ENCODE measurements at places on chromosomes 13 and 19.

GRCh38 chr13:20230913-20231838, 943 bp downstream of the GJB6 start:
- DNase-seq = no peak

DNA sequence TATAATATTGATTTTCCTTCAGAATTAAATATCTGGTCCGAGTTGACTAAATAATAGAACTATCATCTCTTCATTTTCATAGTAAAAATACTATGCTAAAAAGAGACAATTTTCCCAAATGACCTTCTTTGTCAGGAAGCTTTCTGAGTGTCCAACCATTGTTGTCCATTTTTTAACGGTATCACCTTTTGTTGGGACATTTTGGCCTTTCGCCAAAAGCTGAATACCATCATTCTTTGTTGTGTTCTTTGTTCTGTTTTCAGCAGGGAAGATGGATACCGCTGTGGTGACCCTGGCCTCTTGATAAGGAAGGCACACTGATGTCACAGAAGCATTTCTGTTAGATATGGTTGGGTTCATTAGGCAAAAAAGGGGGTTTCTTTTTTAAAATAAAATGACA, 654.4 kb upstream of the GPC6 start:
- DNase-seq = no peak

GRCh38 chr19:47272448-47273312, 2.0 kb upstream of the INAFM1 start:
- no peak for DNase-seq

GRCh38 chr13:27334774-27335435, 64.3 kb downstream of the RASL11A start:
- DNase-seq = no peak

- no peak for DNase-seq
Observed at GRCh38 chr19:18135712-18136584, 17.0 kb upstream of the PIK3R2 start.

DNA sequence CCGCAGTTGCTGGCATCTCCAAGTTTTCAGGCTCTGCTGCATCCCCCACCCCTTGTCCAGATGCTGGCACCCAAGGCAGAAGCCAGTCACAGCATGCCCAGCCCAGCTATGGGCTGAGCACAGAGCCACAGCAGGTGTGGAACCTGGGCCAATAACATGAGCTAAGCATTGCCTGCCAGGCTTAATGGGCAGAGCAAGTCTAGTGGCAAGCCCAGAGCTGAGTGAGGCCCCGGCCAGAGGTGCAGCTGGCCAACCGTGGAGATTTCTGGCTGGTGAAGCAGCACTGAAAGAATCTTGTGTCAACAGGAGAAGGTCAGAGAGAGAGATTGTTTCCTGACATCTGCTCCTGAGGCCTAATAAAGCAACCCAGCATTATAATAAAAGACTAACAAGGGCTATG, 111.0 kb downstream of the B3GLCT start:
- DNase-seq = no peak

DNA sequence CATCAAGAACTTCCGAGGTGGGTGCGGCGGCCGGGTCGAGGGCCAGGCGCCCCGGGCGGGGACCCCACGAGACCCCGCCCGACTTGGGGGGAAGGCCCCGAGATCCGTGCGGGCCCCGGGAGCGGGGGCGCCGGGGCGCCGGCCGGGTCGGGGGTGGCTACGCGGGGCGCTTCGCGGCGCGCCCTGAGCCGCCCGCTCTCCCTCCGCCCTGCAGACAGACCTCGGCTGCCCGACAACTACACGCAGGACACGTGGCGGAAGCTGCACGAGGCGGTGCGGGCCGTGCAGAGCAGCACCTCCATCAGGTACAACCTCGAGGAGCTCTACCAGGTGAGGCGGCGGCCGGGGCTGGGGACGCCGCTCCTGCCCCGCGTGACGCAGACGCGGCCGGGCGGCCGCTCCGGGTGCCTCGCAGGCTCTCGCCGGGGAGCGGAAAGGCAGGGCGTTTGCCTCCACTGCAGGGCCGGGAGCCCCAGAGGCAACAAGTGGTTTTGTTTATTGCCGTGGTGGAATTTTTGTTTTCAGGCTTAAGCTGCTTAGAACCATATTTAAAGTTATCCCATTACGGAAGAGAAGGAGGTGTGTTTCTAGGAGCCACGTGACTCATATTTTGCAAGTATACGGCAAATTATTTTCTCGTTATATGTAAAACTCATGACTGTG, 477 bp downstream of the CUL4A start:
- DNase-seq = peak; percentile 46

- no peak for DNase-seq
Observed at GRCh38 chr19:29324717-29325116, 111.8 kb upstream of the UQCRFS1 start.

DNA sequence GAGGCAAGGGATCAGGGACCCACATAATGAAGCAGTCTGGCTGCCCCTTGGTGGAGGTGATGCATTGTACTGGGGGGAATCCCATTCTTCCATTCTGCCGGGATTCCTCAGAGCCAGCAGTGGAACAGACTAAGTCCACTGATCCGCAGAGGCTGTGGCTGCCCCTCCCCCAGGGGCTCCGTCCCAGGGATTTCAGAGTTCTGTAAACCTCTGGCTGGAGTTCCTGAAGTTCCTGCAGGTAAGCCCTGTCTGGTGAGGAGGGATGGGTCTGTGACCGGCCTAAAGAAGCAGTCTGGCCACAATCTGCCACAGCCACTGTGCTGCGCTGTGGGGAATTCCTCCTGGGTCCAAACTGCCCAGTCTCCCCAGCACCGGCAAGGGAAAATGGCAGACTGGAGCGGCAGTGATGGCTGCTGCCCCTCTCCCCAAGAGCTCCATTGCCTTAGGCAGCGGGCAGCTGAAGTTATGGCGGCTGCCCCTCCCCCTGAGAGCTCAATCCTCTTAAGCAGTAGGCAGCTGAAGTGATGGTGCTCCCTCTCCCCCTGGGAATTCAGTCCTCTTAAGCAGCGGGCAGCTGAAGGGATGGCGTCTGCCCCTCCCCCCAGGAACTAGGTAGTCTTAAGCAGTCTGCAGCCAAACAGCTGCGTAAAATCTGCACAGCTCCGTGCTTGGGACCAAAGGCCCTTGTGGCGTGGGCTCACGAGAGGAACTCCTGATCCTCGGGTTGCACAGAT, 155.7 kb downstream of the PCDH17 start:
- DNase-seq = no peak

DNA sequence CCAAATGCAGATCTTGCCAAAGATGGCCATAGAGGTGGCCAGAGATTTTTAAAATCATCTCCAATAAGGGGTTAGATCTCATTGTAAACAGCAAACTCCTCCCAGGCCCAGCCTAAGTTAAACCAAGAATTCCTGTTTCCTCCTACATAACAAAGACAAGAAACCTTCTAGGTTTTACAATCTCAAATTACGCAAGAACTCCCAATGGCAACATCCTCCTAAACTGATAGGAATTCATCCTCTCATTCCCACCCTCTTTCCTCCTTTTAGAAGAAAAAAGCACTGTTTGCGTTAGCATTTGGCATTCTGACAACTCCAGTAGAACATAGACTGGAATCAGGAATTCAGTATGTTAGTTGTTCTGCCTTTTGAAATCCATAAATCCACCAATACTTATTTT, 14.6 kb downstream of the PROSER1 start:
- DNase-seq = no peak

- DNase-seq = no peak
Observed at GRCh38 chr19:8517551-8518442, 3.8 kb upstream of the ZNF414 start.

GRCh38 chr19:16442386-16443276, 29.1 kb downstream of the EPS15L1 start:
- DNase-seq = no peak

DNA sequence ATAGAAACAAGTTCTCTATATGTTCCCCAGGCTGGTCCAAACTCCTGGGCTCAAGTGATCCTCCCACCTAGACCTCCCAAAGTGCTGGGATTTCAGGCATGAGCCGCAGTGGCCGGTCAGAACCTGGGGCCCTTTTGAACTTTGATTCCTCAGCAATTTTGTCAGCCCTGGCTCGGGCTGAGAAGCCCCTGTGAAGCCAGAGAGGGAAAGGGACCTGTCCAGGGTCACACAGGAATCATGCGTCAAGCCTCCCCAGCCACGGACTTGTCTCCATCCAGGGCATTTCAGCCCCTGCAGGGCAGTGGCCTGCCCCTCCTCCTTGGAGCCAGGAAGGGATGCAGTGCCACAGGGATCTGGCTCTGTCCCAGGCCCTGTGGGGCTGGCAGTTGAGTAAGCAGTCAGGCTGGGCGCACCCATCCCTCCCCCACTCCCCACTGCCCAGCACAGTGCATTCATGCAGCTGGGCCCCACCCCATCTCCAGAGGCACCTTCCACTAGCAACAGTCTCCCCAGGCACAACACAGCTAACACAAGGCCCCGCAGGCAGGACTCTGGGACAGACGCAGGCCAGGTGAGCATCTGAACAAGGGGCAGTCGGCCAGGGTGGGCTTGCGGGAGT, at the start of gene CAPS:
TSS of gene CAPS (plus strand) at position 516 of the 619 bp plus-strand sequence. CDS start 153 bp downstream, outside the sequence.
- no peak for DNase-seq

DNA sequence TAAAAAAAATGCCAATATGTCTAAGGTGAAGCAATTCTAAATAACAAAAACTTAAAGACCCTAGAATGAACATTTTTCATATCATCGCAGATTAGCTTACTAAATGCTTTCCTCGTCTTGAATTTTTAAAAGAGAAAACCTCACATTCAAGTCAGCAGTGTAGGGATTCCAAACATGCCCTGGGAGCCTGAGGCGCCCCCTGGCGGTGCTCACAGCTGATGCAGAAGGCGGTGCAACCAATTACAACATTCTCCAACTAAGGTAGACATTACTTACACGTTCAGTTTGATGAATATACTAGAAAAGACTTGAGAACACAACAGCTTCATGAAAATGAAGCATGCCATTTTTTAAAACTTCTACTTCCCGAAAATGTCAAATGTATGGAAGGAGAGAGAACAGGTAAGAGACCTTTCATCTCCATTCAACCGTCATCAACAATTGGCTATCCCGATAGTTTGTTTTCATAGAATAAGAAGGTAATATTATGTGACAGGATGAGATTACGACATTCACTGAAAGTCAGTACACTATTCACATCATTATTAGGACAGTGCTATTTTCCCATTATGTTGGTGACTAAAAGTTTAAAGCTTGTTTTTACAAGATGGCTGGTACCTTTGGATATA, 304.4 kb downstream of the DCLK1 start:
- DNase-seq = no peak

DNA sequence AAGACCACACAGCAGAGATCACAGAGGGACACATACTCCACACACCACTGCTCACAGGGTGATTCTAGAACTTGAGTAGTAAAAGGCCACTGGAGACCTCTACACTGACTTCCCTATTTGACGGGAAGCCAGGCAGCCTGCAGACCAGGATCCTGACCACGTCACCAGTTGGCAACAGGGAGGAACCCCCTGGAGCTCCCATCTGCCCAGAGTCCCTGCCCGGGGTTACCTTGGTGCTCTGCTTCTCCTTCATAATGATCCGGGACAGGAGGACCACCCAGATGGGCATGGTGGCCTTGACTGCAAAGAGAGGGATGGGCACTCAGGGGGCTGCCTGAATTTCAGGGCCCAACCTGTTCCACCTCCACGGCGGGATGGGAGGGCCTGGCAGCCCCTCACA, 932 bp downstream of the SLC35E1 start:
- no peak for DNase-seq

- peak; percentile 14 for DNase-seq
Observed at GRCh38 chr13:49400755-49401659, 42.9 kb downstream of the CAB39L start.

GRCh38 chr13:30696278-30697176, 38.8 kb upstream of the ALOX5AP start:
- DNase-seq = peak; percentile 35

- DNase-seq = no peak
Observed at GRCh38 chr13:30337061-30337610, 29.8 kb upstream of the KATNAL1 start.

GRCh38 chr19:4704317-4704673, 19.3 kb downstream of the DPP9 start:
- DNase-seq = no peak

- no peak for DNase-seq
Observed at GRCh38 chr19:45147835-45148676, 12.7 kb downstream of the NKPD1 start.

GRCh38 chr13:31742097-31742734, 2.9 kb downstream of the RXFP2 start:
- peak; percentile 38 for DNase-seq

GRCh38 chr13:51361106-51361505, 21.6 kb downstream of the SERPINE3 start:
- DNase-seq = no peak

GRCh38 chr13:34465423-34465922, 476.6 kb upstream of the NBEA start:
- DNase-seq = no peak

GRCh38 chr13:45658586-45659235, 43.2 kb upstream of the ERICH6B start:
- peak; percentile 88 for DNase-seq

- DNase-seq = no peak
Observed at GRCh38 chr13:42892760-42893159, 99.3 kb downstream of the EPSTI1 start.

GRCh38 chr19:52923778-52924593, 758 bp upstream of the ZNF888 start:
- DNase-seq = no peak

- DNase-seq = no peak
Observed at GRCh38 chr13:28856287-28856686, 36.1 kb downstream of the MTUS2 start.

DNA sequence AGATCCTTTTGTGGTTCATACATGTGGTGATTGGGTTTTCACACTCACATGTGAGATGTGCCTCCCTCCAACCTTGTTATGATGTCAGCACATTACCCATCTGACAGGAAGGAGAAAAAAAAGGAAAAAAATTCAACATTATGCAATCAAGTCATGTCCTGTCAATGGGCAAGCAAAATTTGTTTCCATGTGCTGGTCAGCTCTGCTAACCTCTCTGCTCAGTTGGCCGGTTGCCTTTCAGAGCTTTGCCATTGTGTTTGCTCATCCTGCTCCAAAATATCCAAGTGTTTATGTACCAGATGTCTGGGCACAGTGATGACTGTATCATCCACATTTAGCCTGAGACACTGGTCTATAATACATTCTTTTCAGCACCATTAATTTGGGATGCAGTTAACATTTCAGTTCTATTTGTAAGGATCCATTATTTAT, 27.0 kb upstream of the METTL21C start:
- peak; percentile 64 for DNase-seq

DNA sequence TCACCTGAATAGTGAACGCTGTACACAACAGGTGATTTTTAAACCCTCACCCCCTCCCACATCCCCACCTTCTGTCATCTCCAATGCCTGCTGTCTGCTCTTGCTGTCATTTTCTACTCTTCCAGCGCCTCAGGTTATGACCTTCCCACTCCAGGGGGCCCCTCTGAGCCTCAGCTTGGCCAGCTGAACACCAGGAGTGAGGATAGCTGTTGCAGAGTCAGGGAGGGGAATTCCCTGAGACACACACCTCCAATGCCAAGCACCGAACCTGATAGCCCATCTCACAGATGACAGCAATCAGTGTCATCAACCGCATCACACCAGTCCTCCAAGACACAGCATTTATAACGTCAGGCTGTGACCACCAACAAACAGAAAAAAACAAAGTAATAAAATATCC, 193.5 kb downstream of the ZNF536 start:
- DNase-seq = no peak

- peak; percentile 67 for DNase-seq
Observed at GRCh38 chr19:55605637-55606470, at the start of gene ZNF865. Gene ZNF865 (plus strand): TSS chr19:55605647. CDS start chr19:55613619, 7,972 bp downstream.

GRCh38 chr13:95317039-95317989, 16.1 kb upstream of the ABCC4 start:
- DNase-seq = no peak

GRCh38 chr13:111171629-111172028, 56.5 kb downstream of the ARHGEF7 start:
- DNase-seq = no peak
